ENCODE measurements at places on chromosomes 16 and 17.
A peak's percentile ranks its signal among the peaks of the same experiment; 100 is the strongest.

- DNase-seq = no peak
Measured at GRCh38 chr16:14307059-14307526, 236.0 kb downstream of the MRTFB start.

- no peak for DNase-seq
Measured at GRCh38 chr16:15993946-15994665, 44.7 kb downstream of the ABCC1 start.

DNA sequence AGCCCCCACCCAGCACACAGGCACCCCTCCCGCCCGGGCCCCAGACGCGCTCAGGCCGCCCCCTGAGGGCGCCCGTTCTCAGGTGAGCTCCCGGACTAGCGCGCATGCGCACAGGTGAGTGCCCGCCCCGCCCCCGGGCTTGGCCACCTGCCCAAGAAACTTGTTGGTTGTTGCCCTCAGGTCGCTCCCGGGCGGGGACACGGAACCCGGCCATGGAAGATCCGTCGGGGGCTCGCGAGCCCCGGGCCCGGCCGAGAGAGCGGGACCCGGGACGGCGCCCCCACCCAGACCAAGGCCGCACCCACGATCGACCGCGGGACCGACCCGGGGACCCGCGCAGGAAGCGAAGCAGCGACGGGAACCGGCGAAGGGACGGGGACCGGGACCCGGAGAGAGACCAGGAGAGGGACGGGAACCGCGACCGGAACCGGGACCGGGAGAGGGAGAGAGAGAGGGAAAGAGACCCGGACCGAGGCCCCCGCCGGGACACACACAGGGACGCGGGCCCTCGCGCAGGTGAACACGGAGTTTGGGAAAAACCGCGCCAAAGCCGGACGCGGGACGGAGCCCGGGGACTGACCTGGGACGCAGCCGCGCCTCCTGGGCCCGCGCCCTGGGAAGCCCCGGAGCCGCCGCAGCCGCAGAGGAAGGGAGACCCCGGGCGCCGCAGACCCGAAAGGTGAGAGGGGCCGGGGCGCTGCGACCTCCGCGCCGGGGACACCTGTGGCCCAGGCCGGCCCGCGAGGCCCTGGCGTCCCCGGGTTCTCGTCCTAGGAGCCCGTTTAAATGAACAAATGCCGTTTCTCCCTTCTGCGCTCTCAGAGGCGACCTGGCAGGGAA is at the start of gene MARVELD3:
MARVELD3 (plus strand) TSS at position 167 of the 840 bp plus-strand sequence; CDS start at position 213, 46 bp downstream.
- peak; percentile 16 for DNase-seq

DNA sequence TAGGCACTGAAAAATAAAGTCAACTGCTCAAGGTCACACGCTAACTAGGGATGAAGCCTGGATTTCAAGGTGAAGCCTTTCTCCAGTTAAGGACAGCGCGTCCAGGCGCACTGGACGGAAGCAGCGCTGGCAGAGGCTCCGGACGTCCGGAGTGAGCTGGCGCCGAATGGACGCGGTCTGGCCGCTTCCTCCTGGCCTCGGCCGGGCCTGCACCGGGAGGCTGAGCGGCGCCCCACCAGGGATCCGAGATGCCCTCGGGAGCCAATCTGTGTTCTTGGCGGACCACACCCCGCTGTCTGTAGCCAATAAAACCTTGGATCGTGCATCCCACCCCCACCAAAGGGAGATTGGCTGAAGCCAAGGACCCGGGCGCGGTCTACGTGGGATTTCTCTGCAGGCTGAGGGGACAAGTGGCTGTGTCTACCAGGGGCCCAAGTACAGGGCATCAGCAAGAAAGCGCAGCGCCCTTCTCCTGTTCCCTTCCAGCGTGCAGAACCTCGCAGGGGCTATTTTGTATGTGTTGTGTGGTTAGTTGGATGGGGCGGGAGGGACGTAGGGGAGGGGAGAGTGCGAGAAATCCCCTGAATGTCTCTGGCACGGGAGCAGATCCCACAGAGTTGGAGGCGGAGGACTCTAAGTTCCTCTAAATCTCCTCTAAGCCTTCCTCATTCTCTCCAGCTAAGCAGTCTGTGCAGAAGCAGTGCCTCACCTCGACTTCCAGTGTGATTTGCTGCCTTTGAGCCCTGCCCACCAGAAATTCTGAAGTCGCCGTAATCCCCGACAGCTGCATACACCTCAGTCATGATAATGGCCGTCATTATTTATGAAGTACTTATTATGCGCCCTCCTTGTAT is 2.5 kb upstream of the AKAP10 start:
- no peak for DNase-seq

GRCh38 chr16:82993926-82994325 is 367.2 kb downstream of the CDH13 start:
- DNase-seq = no peak

- DNase-seq = no peak
Measured at GRCh38 chr16:23917621-23918020, 81.8 kb downstream of the PRKCB start.

DNA sequence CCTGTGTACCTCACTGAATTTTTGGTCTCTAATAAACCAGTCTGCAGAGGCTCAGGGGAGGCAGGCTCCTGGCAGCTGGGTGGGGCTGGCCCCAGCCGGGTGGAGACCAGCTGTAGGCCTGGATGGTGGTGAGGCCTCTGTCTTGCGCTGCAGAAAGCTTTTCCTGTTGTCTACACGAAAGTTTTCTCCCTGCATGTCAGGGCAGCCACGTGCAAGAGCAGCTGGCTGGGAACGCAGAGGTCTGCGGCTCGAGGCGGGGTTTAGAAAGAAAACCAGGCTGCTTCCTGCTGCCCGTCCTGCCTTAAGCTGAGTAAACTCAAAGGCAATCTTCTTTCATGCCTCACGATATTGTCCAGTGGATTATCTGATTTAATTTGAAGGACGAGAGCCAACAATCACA is 2.4 kb downstream of the SERPINF1 start:
- DNase-seq = peak; percentile 78

DNA sequence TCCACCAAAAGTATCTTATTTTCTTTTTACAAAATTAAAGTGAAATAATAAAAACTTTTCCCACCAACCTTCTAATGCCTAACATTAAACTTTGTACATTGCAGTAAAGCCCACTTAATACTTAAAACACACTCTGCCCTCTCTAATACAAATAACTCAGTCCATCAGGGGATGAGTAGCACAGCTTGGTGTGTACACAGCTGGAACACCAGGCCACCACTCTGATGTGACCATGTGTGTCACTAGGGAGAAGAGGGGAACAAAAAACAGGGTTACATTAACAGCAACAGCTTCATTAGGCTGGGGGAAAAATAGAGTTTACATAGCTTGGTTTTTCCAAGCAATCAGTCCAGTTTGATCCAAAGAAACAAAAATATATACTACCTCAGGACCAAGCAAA is 295.0 kb downstream of the CEP112 start:
- DNase-seq = no peak

DNA sequence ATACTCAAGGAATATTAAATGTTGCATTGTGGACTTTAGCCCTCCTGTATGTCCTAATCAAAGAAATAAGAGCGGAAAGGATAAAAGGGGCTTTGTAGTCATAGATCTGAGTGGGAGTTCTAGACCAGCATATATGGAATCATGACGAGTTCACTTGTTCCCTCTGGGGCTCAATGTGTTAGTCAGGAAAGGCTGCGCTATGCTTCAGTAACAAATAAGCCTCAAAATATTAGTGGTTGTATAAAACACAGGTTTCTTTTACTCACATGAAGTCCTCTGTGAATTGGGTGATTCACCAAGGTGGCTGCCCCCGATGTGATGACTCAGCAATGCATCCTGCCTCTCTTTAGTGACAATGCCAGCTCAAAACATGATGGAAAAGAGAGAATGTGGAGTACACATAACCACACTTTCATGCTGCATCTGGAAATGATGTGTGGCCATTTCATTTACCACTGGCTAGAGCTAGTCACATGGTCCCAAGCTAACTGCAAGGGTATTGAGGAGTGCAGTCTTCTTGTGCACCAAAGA is 63.3 kb upstream of the IRX5 start:
- no peak for DNase-seq
